ENCODE measurements at places on chromosomes 11 and 22.

- DNase-seq, result no peak
Observed at GRCh38 chr11:114167355-114167754, 107.8 kb downstream of the ZBTB16 start.

GRCh38 chr22:24731761-24732160 is 42.8 kb downstream of the PIWIL3 start:
- no peak for DNase-seq

GRCh38 chr22:41501209-41501608 is 32.3 kb downstream of the ACO2 start:
- no peak for DNase-seq

GRCh38 chr22:32558681-32559355 is 84.2 kb downstream of the FBXO7 start:
- DNase-seq, result no peak

GRCh38 chr11:84566671-84567070 is 1060.5 kb downstream of the DLG2 start:
- DNase-seq, result no peak

DNA sequence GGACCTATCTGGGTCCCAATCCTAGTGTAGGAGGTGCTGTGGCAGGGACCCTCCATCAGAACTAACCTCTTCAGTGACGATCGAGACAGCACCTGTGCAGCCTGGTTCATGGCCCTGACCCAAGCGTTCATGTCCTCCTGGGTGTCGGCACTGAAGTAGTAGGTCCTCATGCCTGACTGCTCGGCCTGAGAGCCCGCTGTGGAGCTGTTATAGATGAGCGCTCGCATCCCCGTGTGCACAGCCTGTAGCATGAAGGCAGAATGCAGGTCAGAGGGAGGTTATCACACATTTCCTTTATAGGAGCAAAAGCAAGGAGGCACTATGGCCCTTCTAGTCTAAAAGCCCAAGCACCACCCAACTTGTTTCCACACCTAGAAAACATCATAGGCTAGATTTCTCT is 103.0 kb downstream of the C11orf58 start:
- no peak for DNase-seq

- no peak for DNase-seq
Observed at GRCh38 chr22:24481641-24482040, 13.5 kb upstream of the UPB1 start.

DNA sequence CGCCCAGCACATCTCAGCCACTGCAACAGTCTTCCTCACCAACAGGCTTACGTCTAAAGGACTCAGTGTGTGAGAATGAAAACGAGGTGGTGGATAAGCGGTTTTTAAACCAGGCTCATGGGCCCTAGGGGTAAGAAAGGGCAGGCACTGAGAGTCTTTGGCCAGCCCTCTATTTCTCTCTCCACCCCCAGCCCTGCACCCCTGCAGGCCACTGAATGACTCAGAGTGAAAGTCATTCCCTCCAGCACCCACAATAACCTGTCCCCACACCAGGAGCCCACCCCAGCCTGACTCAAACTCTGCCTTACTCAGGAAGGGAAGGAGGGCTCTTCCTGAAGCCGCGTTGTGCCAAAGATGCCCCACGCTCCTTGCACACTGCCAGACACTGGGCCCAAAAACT is 72.0 kb downstream of the LARGE1 start:
- no peak for DNase-seq

DNA sequence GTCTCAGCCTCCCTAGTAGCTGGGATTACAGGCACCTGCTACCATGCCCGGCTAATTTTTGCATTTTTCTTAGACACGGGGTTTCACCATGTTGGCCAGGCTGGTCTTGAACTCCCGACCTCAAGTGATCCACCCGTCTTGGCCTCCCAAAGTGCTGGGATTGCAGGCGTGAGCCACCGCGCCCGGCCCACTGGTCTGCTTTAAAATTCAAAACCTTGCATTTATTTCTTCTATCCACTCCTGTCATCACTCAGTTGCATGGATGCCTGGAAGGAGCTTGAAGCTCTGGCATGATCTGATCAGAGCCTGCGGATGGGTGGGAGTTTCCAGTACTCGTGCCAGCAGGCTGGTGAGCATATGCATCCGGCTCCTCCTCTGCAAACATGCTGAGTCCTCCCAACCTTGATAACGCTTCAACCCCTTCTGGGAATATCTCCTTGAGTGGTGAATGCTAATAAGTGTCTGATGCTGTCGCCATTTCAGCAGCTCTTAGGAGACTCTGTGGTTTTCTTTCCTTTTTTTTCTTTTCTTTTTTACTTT is 39.6 kb downstream of the UBASH3B start:
- DNase-seq, result no peak

- DNase-seq, result no peak
Observed at GRCh38 chr22:19149991-19150390, at the start of gene GSC2. TSS of gene GSC2 (minus strand) at chr22:19150292. CDS start at chr22:19150283, 9 bp downstream.

GRCh38 chr11:118740892-118741291 is 50.1 kb downstream of the DDX6 start:
- DNase-seq, result no peak

DNA sequence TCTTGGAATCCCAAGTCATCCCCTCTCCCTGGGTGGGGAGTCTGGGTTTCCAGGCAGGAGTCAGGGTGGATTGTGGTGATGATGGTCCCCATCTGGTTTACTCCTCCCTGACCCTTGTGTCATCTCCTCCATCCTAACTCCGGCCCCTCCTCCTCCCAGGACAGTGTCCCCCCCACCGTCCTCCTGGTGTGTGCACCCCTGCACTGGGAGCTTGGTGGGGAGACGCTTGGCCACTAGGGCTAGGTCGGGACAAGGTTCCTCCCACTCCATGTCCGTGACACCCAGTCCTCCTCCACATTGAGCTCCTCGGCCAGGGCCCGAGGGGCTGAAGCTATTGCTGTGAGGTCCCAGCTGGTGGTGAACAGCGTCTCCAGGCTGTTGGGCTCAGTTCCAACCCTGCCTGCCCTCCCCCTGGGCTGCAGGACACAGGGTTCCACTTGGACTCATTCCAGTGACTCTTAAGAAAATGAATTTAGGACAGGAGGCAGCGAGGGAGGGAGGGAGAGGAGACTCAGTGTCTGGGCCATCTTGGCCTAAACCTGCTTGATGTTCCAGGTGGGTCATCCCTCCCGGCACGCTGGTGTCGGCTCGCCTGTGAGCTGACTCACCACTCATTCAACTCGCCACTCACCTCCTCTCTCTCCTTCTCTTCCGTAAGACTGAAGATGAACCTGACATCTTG is 433.2 kb downstream of the TBC1D22A start:
- peak; percentile 94 for DNase-seq

DNA sequence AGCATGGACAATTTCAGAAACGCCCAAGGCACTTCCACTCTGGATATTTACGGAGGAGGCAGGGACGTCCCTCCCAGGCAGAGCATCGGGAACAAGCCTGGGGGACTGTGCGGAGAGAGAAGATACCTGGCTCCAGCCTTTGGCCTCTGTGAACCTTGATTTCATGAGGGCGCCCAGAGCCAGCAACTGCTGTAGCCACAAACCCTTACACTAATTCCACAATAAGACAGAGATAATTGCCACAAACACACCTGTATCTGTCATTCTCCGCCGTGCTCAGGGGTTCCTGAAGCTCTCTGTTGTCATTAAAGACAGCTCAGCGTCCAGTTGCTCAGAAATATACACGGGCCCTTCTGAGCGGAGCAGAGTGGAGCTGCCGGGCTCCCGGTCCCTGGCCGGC is 1292.1 kb downstream of the TBC1D22A start:
- DNase-seq, result no peak

DNA sequence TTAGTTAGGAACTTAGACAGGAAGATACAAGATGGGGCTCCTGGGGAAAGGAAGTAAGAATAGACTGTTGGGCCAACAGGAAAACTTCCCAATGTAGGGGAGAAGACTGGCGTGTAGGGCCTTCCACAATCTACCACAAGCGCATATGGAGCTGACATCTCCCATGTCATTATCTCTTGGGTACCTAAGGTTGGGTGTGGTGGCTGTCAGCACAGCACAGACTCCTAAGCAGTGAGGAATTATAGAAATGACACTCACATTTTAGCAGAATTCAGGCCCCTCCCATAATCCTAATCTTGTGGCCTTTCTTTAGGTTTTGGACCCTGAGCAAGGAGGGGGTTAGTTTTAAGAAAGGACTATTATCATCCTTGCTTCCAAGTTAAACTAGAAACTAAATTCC is 11.6 kb downstream of the TRIM21 start:
- no peak for DNase-seq

- peak; percentile 16 for DNase-seq
Observed at GRCh38 chr11:119626197-119626841, 102.7 kb downstream of the NECTIN1 start.

DNA sequence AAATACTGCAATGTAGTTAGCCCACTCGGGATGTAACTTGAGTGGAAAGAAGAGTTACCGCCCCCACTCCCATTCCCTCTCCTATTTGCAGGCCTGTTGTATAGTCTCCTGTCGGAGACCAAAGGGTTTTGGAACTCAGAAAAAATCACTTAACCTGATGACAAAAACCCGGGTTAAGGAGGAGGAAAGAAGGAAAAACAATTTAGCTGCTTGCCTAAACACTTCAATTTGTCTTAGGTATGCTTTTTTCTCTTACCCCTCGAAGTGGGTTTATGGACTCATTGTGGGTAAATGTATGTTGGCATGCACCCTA is 2.2 kb downstream of the YAP1 start:
- peak; percentile 75 for DNase-seq

- DNase-seq, result no peak
Observed at GRCh38 chr11:109040303-109040702, 375.4 kb downstream of the DDX10 start.

- DNase-seq, result no peak
Observed at GRCh38 chr11:128448200-128448886, 139.0 kb downstream of the ETS1 start.

All from lung (tissue), 17 donors.